Type B pancreatic cell (in vitro differentiated cells): ENCODE measurements at places on chromosomes 2 and 18.

DNA sequence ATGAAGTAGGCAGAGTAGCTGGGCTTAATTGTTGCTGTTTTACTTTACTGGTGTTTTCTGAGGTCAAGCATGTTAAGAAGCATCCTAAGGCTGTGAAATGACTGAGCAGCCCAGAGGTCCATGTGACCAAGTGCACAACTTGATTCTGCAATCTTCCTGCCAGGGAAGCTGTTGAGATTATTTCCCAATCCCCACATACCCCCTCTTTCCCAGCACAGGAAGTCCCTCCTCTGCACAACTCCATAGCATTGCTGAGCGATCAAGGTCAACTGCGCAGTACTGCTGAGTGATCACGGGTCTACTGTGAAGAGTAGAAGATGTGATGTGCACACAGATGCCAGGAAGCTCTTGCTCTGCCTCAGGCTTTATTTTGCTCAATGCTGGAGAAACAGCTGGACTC is 105.8 kb downstream of the GALNT14 start:
- DNase-seq: no peak

- DNase-seq: no peak
Observed at GRCh38 chr2:41768310-41768709, 279.5 kb upstream of the PKDCC start.

DNA sequence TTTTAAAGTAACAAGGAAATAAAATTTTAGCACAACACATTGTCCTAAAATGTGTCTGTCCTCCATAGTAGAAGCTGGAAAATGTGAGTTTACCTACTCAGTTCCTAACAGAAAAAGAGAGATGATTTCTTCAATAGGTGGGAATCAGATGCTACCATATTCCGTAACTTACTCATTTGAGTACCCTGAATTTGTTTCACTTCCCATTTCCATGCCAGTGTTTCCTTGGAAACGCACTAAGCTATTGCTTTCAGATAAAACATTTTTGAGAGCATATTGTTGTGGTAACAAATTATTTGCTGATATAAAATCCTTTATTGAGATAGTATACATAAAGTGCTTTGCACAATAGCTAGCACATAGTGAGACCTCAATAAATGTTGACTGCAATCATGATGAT is 137.5 kb upstream of the BARD1 start:
- no peak for DNase-seq

- DNase-seq: no peak
Observed at GRCh38 chr18:8515142-8515865, 93.9 kb upstream of the RAB12 start.

DNA sequence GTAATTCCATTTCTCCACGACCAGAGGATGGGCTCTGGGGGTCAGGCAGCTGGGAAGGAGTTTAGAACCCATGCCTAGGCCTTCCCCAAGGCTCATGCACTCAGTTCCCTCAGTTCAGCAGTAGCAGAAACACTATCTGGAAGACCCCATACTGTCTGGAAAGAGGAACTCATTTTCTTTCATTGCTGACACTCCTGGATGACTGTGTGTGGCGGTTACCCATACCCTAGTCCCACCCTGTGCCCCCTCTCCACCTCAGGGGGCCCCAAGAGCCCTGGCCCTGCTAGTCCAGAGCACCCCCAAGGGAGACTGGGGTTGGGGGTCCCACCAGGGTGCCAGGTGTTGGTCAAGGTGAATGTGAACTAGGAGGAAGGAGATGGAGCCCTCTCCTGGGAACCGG is 29.5 kb downstream of the TPRKB start:
- no peak for DNase-seq

DNA sequence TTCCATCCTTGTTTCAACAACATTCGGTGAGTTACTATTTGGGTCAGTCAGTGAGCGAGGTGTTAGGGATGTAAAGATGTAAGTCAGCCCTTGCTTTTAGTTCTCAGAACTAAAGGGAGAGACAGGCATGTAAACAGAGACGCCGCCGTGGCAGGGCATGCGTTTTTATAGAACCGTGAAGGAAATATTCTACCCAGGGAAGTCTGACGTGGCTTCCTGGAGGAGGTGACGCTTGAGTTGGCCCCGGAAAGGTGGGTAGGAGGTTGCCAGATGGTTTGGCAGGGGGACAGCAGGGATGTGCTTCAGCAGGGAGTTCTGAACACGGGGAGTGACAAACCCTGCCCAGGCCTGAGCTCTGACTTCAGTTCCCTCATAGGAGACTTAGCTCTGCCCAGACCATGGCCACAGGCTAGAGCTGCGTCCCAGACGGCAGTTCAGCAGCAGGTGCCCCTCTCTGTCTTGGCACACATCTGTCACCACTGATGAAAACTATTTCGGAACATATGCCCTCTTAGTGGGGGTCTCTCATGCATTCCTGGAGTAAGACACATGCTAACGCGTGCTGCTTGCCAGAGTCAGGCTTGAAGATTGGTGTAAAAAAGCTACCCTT is 23.4 kb upstream of the RPL31 start:
- no peak for DNase-seq

DNA sequence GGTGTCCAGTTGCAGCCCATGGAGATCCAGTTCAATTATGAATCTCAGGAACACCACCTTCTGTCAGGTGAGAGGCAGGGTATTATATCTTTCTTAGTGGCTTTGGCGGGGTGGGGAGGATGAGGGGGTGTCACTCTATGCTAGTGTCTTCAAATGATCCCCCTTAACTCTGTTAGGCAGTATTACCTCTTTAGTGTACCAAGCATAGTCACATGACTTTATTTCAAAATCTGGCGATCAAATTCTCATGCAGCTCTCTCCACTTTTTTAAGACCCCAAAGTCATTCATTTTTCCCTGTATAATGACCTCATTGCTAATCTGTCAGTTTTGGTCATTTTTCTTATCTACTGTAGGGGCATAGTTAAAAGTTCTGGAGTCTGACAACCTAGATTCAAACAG is 1.1 kb upstream of the ZSCAN30 start:
- no peak for DNase-seq

GRCh38 chr2:159150280-159150746 is 136.2 kb downstream of the WDSUB1 start:
- DNase-seq: no peak

GRCh38 chr2:122748552-122749011 is 993.1 kb downstream of the TSN start:
- DNase-seq: no peak

DNA sequence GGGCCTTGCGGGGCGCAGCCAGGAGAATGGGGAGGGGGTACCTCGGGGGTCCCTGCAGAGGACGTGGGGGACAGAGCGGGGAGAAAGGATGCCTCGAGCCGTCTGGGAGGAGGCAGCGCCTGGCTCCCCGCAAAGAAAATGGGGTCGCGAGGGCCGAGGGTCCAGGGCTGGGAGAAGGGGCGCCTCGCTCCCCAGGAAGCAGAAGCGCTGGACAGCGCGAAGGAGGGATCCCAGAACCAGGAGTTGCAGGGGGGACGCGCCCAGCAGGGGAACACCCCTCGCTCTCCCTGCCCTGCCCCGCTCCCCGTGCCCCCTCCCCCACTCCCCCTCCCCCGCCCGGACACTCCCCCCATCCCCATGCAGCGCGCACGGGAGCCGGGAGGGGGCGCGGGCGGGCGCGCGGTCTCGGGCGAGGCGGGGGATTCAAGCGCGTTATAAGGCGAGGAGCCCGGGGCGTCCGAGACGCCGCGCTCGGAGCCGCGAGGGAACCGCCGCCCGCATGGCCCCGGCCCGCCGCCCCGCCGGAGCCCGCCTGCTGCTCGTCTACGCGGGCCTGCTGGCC is at the start of gene ERFE:
TSS of gene ERFE (plus strand) at position 462 of the 562 bp plus-strand sequence. CDS start at position 500, 38 bp downstream.
- DNase-seq: no peak

- DNase-seq: no peak
Observed at GRCh38 chr2:188379748-188380147, 88.1 kb downstream of the GULP1 start.

DNA sequence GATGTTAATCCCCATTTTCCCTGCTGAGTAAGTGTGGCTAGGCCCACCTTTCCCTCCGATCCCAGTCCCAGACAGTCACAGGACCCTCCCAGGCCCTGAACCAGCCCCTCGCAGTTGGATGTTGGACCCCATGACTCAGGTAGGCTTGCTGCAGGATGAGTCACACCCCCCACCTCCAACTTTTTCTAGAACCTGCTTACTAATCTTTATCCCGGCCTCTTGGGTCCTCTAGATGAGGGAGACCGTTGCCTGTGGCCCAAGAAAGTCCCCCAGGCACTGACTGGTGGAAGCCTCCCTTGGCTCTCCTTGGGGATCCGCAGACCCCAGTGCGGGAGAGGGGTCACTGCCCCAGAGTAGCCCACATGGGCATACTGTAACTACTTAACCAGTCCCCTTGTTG is 98.5 kb downstream of the SMAD7 start:
- DNase-seq: no peak

DNA sequence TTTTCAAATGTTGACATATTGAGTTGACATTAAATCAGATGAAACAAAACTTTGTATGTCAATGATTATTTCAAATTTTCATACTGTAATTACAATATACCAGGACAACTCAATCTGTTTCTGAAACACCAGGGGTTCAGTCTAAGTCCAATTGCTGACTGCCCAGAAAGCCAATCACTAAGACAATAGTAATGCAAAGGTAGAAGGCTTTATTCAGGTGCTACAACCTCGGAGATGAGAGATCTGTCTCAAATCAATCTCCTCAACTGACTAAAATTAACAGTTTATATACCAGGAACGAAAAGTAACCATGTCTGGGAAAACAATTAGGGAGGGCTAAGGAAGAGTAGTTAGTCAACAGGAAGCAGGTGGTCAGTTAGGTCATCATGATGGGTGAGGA is 1400.4 kb downstream of the SUCLG1 start:
- no peak for DNase-seq

- no peak for DNase-seq
Observed at GRCh38 chr2:72325592-72326422, 178.1 kb upstream of the CYP26B1 start.

- peak; percentile 37 for DNase-seq
Observed at GRCh38 chr2:61549546-61549945, 11.4 kb upstream of the XPO1 start.

DNA sequence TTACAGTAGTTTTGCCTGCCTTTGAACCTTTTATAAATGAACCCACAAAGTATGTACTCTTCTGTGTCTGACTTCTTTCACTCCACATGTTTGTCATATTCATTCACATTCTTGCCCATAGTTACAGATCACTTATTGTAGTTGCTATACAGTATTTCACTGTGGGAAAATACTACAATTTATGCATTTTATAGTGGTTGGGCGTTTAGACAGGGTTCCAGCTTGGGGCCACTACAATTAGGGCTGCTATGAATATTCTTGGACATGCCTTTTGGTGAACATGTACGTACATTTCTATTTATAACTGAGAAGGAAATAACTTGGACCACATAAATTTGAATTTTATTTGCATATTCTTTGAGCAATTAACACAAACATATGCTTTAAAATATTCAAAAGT is 15.4 kb upstream of the PMAIP1 start:
- no peak for DNase-seq

DNA sequence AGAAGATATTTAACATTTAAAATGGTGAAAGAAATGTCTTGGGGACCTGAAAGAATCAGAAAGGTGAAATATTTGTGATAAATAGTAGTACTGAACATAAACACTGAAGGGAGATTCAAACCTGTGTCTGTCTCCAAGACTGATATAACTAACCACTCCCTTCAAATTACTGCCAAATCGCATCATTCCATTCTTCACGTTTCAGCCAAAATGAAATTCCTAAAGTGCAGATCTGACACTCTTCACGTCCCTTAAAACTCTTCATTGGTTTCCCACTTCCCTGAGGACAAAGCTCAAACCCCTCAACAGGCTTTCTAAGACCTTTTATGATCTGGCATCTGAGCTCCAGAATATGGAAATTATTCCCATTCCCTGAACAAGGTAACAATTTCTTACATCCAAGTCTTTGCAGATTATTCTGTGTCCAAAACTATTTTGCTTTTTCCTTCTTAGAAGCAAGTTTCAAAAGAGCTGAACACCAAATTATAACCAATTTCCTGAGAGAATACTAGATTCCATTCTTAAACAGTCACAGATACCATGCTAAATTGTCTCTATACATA is 18.9 kb downstream of the SLC8A1 start:
- DNase-seq: no peak

DNA sequence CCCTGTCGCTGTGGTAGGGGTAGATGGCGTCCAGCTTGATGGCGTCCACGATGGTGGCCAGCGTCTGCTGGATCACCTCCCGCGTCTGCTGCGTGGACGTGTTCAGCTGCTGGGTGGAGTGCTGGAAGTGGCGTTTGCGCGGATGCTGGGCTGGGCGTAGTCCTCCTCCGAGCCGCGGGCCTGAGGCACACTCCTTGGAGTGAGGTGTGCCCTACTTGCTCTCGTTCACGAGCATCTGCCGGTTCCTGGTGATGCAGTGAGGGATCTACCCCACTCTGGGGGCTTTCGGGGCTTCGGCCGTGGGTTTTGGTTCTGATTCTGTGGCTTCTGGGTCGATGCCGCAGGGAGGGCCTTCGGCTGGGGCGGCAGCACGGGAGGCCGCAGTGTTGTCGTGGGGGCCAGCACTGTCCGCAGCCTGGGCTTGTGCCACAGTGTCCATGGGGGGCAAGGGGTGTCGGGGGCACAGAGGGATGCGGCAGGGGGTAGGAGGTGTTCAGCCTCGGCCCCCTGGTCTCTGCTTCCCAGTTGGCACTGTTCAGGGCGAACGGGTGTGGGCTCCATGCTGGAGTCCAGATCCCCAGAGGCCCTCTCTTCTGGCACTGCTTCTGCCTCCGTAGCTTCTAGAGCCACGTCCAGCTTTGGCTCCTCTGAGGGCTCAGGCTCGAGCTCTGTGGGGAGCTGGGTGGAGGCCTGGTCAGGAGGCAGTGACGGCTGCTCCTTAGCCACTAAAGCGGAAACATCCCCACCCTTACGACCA is 890.6 kb upstream of the LRRTM1 start:
- DNase-seq: no peak

- no peak for DNase-seq
Observed at GRCh38 chr2:36397728-36398413, 42.3 kb downstream of the CRIM1 start.

GRCh38 chr2:177572236-177572671 is 179.7 kb downstream of the AGPS start:
- DNase-seq: no peak

DNA sequence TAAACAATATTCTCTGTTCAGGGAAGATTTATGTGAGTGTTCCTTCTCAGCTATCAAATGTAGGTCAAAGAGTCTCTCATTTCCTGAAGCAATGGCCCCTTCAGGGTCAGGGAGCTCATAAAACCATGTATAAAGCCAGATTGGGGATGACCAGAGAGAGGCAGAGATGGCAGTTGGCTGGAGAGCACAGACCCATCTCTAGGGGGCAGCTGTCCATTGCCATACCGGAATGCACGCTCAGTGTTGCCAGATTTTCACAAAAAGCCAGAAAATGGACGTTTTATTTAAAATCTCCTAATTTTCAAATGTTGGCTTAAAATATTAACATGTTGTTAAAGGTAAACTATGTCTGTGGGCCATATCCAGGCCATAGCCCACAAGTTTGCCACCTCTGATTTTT is 1920.7 kb upstream of the CELF4 start:
- no peak for DNase-seq

DNA sequence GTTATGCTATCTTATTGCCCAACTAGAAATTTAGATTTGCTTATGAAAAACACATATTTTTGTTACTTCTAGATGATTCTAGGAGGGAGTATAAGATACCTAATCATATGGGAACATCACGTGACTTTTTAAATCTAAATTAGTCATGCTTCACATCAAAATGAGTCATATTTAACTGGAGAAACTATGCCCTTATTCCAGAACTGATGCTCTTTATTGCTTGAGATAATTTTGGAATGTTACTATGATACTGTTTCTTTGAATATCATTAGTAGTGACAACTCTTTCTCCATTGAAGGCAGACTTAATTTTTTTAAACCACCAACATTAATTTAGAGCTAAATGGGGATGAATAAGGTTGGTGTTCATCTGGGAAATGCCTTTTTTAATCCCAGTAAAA is 19.9 kb upstream of the ELAC1 start:
- no peak for DNase-seq
